ENCODE measurements at places on chromosomes 16 and 17.

GRCh38 chr16:86293906-86294305, 216.4 kb upstream of the FOXF1 start:
- no peak for DNase-seq

- DNase-seq: peak; percentile 83
Measured at GRCh38 chr17:2336852-2337543, at the start of gene SGSM2. Gene SGSM2 (plus strand): TSS chr17:2337501. CDS start chr17:2337689, 188 bp downstream.

DNA sequence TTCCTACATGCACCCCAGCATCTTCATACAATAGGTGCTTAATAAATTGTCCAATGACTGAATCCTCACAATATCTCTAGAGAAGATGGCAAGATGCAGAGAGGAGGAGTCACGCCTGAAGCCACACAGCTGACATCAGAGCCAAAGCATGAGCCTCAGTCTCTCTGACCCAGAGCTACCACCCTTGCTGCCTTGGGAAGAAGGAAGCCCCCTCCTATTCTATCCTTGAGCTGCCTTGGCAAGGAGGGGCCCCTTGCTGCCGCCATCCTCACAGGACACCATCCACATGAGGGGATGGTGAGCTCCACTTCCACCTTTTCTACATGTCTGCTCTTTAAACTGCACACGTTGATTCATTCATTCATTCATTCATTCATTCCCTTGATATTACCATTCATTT, 37.0 kb upstream of the C16orf78 start:
- no peak for DNase-seq

DNA sequence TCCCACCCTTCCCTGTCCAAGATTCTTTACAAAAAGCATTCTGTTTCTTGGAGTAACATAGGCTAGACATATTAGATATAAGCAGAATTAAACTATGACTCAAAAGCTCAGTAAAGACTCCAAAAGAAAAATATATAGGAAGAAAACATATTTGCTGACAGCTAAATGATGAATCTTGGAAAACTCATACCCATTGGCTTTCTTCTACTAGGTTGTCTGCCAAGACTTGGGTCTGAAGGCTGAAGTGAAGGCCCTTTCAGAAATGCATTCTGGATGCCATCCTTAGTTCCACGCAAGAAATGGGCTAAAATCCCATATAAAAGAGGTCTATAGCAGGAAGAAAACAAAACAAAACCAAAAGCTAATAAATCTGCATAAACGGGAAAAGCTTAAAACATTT, 15.1 kb downstream of the CEP20 start:
- no peak for DNase-seq

DNA sequence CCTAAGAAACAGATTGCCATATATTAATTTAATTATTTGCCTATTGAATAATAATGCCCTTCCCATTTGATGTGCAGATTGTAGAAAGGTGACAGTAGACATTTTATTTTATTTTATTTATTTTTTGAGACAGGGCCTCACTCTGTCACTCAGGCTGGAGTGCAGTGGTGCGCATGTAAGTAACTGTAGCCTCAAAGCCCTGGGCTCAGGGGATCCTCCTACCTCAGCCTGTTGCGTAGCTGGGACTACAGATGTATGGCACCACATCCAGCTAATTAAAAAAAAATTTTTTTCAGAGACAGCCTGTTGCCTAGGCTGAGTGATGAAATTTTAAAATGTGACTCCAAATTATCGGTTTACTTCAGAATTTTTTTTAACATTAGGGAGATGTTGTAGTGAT, 1110.0 kb upstream of the EEF2KMT start:
- DNase-seq: no peak

DNA sequence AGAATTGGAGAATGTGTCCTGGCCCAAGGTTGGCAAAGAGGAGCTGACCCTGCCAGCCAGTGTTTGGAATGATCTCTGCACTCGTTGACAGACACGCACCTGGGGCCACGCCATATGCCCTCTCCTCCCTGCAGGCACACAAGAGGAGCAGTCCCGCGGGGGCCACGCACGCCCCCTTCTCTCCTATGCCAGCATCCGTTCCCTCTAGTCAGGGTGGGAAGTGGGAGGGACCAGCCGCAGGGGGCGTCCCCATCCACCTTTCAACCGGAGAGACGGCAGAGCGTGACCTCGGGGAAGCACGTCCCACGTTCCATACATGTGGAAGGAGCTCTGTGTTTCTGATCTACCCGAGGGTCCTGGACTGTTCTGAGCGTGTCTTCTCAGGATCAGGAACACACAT, 86.9 kb upstream of the ZNF750 start:
- DNase-seq: no peak

Data from activated T-cell treated with anti-CD3 and anti-CD28 coated beads, Interleukin-2, amount 50 U/mL, for 24 hours (primary cell).